ENCODE measurements at places on chromosomes 6 and 20. TPM values are rescaled to one million over a fixed set of nuclear protein-coding genes. Genes with fewer than 3 reads are reported as not detected.

DNA sequence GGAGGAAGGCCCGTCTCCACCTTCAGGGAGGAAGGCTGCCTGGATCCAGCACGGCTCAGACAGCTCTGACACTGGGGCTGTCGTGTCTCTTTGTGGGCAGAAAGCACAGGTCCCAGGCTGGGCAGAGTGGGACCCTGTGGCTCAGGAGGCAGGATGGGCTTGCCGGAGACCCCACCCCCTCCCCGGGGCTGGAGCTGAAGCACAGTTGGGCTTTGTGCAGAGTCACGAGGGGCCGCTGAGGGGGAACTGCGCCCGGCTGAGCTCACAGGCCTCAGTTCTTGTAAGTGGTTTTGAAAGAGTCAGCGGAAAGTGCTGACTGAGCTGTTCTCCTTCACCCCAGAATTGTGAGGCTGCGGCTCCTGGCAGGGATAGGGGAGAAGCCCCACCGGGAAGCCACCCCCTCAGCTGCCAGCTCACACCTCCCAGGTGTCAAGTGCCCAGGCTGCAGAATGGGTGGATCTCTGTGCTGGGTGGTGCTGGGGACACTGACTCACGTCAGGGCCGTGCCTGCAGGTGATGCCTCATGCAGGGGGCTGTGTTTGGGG is 145.5 kb upstream of the RNF24 start:
- DNase-seq, result no peak

ORC3 gene
- 34.5 TPM for polyA plus RNA-seq

DNA sequence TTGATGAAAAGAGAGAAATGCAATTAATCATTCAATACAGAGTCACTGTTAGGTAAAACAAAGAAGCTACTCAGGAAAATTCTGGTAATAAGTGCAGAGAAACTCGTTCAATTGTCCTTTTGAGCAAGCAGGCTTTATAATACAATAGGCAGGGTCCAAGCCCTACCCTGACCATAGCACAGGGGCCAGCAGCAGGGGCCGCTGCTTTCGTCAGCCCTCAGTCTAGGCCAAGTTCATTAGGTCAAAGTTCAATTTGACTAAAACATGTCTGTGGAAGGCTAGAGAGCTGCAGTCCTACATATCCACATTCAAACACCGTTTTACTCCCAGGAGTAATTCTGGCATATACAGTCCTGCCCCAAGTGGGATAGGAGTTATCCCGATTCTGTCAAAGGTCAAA is 94.6 kb downstream of the BCAS1 start:
- no peak for DNase-seq

DNA sequence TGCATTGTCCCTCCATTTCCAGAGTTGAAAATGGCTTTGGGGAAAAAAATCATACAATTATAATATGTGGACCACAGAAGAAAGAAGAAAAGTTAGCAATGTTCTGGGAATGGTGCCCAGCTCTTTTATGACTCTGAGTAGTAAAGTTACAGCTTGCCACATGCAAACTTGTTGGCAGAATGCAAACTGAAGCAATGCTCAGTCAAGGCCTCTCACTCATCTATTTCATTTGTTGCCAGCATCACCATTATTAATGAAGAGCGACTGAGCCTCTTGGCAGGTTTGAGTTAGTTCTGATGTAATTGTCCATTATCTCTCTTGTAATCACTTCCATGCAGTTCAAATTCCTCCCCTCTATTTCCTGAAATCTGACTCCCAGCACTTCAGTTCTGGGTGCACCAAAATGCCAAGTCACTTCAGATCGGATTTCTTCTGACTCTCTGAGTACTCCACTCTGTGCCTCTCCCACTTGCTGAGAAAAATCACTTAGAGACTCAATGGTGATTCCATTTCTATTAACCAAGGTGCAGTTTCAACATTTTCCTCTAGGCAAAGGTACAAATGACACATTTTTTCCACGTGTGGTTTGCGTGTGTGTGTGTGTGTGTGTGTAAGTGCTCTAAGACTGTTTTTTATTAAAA is 154.4 kb upstream of the STMND1 start:
- no peak for DNase-seq

DNA sequence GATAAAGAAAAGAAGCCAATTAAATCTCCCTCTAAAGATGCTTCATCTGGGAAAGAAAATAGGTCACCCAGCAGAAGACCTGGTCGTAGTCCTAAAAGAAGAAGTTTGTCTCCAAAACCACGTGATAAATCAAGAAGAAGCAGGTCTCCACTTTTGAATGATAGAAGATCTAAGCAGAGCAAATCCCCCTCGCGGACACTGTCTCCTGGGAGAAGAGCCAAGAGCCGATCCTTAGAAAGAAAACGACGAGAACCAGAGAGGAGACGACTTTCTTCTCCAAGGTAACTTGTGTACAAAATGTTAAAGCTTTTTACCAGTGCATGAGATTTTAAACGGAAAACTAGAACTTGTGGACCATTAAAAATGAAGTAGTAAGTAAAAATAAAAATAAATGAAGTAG is 46.5 kb downstream of the FAM217A start:
- DNase-seq, result no peak

- DNase-seq, result no peak
Observed at GRCh38 chr6:152068622-152069261, 261.3 kb downstream of the ESR1 start.

DNA sequence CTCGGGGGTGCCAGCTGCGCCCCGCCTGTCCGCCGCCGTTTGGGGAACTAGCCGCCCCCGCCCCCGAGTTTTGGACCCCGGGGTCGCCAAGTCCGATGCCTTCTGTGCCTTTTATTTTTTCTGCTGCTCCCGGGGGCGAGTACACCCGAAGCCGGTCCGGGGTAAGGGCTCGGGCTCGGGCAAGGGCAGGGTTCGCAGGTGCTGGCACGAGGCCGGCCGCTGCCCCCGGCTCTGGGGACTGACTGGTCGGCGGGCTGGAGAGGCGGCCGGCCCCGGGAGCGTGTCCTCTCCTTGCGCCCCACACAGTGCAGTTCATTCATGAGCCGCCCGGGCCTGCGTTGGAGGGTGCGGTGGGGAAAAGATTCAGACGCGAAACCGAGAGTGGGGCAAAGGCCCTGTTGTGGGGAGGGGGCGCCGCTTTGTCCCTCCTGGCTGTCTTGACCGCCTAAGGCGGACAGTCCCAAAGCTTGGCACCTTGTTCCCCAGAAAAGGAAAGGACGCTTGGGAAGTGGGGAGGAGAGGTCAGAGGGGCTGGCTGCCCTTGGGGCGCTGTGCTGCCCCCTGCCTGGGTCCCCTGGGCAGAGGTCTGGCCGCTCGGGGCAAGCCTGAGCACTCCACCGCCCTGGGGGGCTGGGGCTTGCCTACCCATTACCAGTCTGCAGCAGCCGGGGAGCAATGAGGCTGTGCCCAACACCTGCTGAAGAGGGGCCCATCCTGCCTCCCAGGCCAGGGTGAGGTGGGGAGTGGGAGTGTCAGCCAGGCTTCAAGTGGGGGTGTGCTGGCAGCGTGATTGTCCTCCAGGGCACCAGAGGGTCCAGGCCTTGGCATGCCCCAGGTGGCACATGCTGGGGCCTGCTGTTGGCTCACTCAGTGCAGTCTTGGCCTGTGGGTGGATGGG is 915 bp downstream of the TMEM63B start:
- no peak for DNase-seq
